ENCODE measurements at places on chromosomes 1 and 21. TPM values are rescaled to one million over a fixed set of nuclear protein-coding genes. Genes with fewer than 3 reads are reported as not detected.

Gene MARK1
- total RNA-seq, result not detected

Gene CXADR
- 0.55 TPM for total RNA-seq

Gene RXFP4
- total RNA-seq, result not detected

Gene SH2D1B
- total RNA-seq, result not detected

DNA sequence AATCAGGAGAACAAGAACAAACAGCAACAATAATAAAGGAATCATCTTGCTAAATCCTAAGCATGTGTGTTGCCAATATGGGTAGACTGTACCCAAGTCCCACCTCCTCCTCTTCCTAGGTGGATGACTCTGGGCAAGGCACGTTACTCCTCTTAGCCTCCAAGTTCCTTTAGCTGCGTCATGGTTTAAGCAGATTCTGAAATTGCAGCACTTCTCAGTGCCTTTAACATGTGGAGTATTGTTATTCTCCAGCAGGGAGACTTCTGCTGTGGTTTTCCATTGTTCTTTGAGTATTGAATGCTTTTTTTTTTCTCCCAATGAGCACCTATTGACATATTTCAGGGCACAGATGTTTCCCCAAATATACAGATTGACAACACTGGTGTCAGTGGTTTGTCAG is 15.5 kb downstream of the ARHGEF10L start:
- no peaks in the 10 kb centered on the region for H3K36me3 ChIP-seq
- H3K4me1 ChIP-seq, result no peaks in the 10 kb centered on the region
- no peak overlapping the region for H3K27ac ChIP-seq
- DNase-seq, result no peak
- H3K27me3 ChIP-seq, result peaks cover 13% of the 10 kb centered on the region

DNA sequence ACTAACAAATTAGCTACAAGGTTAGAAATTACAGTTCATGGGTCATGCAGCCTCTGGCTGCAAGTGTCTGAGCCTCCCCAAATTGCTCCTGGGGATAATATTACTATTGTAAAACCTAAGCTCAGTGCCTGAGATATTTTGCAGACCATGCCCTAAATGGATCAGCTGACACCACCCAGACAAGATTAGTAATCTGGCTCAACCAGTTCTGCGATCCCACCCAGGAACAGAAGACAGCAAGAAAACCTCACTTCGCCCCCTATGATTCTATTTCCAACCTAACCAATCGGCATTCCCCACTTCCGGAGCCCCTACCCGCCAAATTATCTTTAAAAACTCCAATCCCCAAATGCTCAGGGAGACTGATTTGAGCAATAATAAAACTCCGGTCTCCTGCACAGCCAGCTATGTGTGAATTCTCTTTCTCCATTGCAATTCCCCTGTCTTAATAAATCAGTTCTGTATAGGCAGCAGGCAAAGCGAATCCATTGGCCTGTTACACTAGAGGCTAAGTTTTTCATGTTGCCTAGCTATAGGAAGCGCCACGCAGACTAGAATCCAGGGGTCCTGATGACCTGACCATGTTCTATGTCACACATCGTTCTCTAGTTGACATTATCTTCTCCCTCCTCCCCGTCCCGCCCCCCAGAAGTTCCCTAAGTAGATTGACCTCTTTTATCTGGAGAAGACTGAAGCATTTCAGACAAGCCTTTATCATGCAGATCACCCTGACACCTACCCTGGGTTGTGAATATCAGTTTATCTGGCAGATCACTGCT is 22.4 kb upstream of the ZFYVE9 start:
- no peak overlapping the region for H3K4me3 ChIP-seq
- H3K4me1 ChIP-seq, result peaks cover 3% of the 10 kb centered on the region
- H3K27ac ChIP-seq, result no peak overlapping the region
- no peaks in the 10 kb centered on the region for H3K36me3 ChIP-seq

GRCh38 chr1:198212675-198213074 is 55.9 kb downstream of the NEK7 start:
- peaks cover 46% of the 10 kb centered on the region for H3K36me3 ChIP-seq
- H3K27me3 ChIP-seq, result no peaks in the 10 kb centered on the region
- H3K4me1 ChIP-seq, result peaks cover 8% of the 10 kb centered on the region
- DNase-seq, result no peak
- no peak overlapping the region for H3K4me3 ChIP-seq
- no peak overlapping the region for H3K27ac ChIP-seq

DNA sequence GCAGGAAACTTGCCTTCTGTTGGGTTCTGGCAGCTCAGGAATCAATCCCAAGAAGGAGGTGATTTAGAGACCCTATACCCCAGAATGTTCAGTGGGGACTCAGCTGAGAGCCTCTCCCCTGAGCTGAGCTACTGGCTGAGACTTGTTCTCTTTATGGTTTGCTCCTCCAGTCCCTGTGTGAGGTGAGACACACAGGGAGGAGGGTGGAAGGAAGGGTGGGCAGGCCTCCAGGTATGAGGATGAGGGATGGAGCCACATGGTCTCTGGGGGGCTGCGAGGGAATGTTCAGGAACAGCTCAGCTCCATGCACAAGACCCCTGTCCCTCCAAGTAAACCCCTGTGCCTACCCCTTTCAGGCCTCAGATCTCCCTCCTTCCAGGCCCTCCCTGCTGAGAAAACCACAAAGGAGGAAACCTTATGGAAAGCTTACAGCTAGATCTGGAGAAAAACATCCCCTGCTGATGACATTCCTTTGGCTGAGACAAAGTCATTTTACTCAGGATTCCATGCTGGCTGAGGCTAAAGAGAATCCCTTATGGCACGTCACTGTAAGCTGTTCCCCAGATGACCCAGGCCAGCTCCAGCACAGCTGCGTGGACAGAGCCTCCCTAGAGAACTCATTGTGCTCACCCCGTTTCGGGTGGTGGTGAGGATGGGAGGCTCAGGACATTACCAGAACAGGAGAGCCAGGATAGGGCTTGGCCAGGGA is 91.5 kb upstream of the IPO9 start:
- no peak overlapping the region for H3K27ac ChIP-seq
- no peak for DNase-seq
- peaks cover 13% of the 10 kb centered on the region for H3K4me1 ChIP-seq
- no peak overlapping the region for H3K4me3 ChIP-seq
- H3K36me3 ChIP-seq, result no peaks in the 10 kb centered on the region

- DNase-seq, result peak; percentile 70
- H3K4me1 ChIP-seq, result peaks cover 6% of the 10 kb centered on the region
- no peak within 1 kb of the TSS for H3K27ac ChIP-seq
- peak within 1 kb of the TSS; percentile 49 for H3K4me3 ChIP-seq
Measured at GRCh38 chr1:109248797-109249629, at the start of gene CELSR2. Gene CELSR2, plus strand, starts transcription at chr1:109249539. Its CDS starts 541 bp downstream, at chr1:109250080.

DNA sequence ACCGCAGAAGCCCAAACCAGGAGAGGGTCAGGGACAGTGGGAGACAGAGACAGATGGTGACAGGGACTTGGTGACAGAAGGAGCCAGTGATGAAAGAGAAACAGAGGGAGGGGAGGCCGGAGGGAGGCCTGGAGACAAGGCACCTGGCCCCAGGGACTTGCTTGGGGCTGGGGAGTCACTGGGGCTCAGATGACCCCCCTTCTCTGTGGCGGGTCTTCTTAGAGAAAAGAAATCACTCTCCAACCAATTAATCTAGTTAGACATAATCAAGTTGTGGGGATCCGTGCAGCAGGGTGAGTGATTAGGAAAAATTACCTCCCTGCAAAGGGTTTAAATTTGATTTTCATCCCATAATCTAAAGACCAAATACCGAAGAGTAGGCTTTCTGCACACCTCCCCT is 519.8 kb downstream of the PTPRU start:
- H3K27me3 ChIP-seq, result peaks cover 6% of the 10 kb centered on the region
- no peak overlapping the region for H3K4me3 ChIP-seq
- no peaks in the 10 kb centered on the region for H3K4me1 ChIP-seq
- H3K36me3 ChIP-seq, result no peaks in the 10 kb centered on the region
- no peak overlapping the region for H3K27ac ChIP-seq
- DNase-seq, result no peak

- H3K4me3 ChIP-seq, result no peak overlapping the region
- no peaks in the 10 kb centered on the region for H3K36me3 ChIP-seq
- no peak for DNase-seq
- H3K27me3 ChIP-seq, result no peaks in the 10 kb centered on the region
- H3K27ac ChIP-seq, result no peak overlapping the region
Measured at GRCh38 chr1:221069178-221069903, 190.1 kb downstream of the HLX start.

GRCh38 chr1:36524359-36525062 is 41.8 kb upstream of the CSF3R start:
- H3K4me3 ChIP-seq, result peak overlapping the region; percentile 22
- DNase-seq, result no peak
- peak overlapping the region; percentile 38 for H3K27ac ChIP-seq
- H3K4me1 ChIP-seq, result peaks cover 17% of the 10 kb centered on the region
- no peaks in the 10 kb centered on the region for H3K36me3 ChIP-seq

DNA sequence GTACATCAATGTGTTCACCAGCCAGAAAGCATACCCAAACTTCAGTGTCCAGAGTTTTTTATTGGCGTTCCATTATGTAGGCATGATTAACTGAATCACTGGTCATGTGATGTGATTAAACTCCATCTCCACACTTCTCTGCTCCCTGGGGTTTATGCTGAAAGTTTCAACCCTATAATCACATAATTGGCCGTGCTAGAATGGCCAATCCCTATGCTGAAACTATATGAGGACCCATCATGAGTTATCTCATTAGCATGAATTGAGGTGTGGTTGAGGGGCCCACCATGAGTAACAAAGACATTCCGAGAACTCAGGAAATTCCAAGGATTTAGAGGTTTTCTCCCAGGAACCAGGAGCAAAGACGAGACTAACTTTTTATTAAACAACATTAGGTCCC is 31.8 kb upstream of the FBXO28 start:
- H3K4me3 ChIP-seq, result no peak overlapping the region
- no peaks in the 10 kb centered on the region for H3K4me1 ChIP-seq
- DNase-seq, result no peak
- no peak overlapping the region for H3K27ac ChIP-seq

GRCh38 chr21:45934554-45934953 is 47.0 kb upstream of the COL6A1 start:
- H3K36me3 ChIP-seq, result peaks cover 5% of the 10 kb centered on the region
- no peak overlapping the region for H3K4me3 ChIP-seq
- H3K27ac ChIP-seq, result no peak overlapping the region

DNA sequence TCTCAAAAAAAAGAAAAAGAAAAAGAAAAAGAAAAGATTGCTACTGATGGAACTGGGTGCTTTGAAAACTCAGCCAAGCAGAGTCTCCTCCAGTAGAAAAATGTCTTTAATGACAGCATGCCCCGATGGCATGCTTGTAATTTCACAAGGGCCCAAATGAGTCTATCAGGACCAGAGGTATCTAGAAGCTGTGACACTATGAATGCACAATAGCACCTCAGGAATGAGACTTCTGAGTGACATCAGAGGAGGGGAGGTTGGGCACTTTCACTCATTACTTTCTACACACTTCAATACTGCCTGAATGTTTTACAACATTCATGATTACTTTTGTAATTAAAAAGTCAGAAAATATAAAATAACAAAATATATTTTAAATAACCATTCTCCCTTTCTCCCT is 15.1 kb upstream of the CD58 start:
- DNase-seq, result no peak
- H3K27me3 ChIP-seq, result no peaks in the 10 kb centered on the region
- H3K4me3 ChIP-seq, result no peak overlapping the region
- no peaks in the 10 kb centered on the region for H3K36me3 ChIP-seq
- no peaks in the 10 kb centered on the region for H3K4me1 ChIP-seq
- H3K27ac ChIP-seq, result no peak overlapping the region

DNA sequence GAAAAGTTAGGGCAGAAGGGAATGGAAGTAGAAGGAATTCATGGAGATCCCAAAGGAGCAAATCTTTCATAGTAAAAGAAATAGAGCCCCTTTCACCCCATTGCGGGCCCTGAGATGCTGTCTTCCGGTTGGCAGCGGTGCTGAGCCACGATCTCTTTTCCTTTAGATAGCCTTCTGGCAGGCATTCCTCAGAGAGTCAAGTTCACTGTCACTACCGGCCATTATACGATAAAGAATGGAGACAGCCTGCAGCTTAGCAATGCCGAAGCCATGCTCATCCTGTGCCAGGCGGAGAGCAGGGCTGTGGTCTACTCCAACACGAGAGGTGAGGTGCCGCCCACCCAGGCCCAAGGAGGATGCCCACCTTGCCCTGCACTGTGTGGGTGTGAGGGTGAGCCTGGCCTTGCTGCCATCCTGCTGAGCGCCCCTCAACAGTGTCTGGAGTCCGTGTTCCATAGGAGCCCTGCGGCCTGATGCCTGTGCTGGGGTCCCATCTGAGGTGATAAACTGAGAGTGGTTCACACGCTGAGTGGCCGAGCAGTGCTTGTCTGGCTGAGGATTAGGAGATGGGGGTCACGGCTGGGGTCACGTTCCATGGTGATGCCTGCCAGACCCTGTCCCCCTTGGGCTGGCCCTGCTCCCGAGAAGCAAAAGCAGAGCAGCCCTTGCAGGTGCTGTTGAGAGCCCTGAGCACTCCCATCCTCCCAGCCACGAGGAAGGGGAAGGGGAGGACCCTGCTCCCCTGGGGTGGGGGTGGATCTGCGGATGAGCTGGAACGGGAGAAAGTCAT is 20.4 kb upstream of the PWP2 start:
- H3K36me3 ChIP-seq, result peaks cover 87% of the 10 kb centered on the region
- peaks cover 88% of the 10 kb centered on the region for H3K4me1 ChIP-seq
- peak overlapping the region; percentile 99 for H3K27ac ChIP-seq
- no peak for DNase-seq

GRCh38 chr1:227429447-227430359 is 111.4 kb upstream of the CDC42BPA start:
- H3K36me3 ChIP-seq, result no peaks in the 10 kb centered on the region
- no peak overlapping the region for H3K4me3 ChIP-seq
- no peak overlapping the region for H3K27ac ChIP-seq
- H3K4me1 ChIP-seq, result no peaks in the 10 kb centered on the region

- no peak overlapping the region for H3K27ac ChIP-seq
- no peak overlapping the region for H3K4me3 ChIP-seq
- peak; percentile 57 for DNase-seq
Measured at GRCh38 chr1:40078512-40079333, 18.3 kb downstream of the PPT1 start.

GRCh38 chr1:199151634-199152425 is 513.0 kb downstream of the PTPRC start:
- no peaks in the 10 kb centered on the region for H3K4me1 ChIP-seq
- no peak overlapping the region for H3K4me3 ChIP-seq
- H3K27me3 ChIP-seq, result peaks cover 7% of the 10 kb centered on the region
- no peak for DNase-seq
- no peaks in the 10 kb centered on the region for H3K36me3 ChIP-seq
- H3K27ac ChIP-seq, result no peak overlapping the region

DNA sequence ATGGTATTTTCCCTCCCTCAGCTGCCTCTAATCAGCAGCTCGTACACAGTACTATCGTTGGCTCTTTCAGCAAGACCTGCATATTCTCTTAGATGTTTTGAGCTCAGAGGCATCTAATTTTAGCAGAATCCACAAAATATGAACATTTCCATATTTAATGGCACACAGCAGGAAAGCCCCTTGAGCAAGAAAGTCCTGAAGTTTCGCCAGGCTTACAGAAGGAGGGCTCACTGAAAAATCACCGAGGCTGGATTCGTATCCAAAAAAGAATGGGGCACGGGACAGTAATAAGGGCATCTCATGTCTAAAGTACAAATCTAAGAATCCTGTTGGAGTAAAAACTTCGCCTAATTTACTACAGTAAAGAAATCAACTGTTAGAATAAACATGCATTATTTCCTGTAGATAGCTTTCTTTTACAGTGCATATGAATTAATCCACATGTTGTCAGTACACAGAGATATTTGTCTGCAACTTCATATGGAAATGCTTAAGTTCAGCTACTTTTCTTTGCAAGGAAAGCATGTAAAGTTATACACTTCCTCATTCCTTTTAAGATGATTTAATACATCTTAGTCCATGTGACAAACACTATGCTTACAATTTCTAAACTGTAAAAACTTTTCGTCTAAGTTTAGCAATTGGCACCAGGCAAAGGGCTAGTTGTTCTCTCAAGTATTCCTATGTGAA is 1205.3 kb upstream of the ADGRL4 start:
- H3K4me3 ChIP-seq, result no peak overlapping the region
- H3K4me1 ChIP-seq, result no peaks in the 10 kb centered on the region
- no peaks in the 10 kb centered on the region for H3K27me3 ChIP-seq
- no peak overlapping the region for H3K27ac ChIP-seq
- DNase-seq, result no peak

Data from activated CD4-positive, alpha-beta memory T cell treated with anti-CD3 and anti-CD28 coated beads, Interleukin-2, amount 10 ng/mL, durations not matched to agents 7 days and 5 days (primary cell).